Upper lobe of right lung (tissue), 1 donor: ENCODE measurements at places on chromosomes 7 and 10. TPM values are rescaled to one million over a fixed set of nuclear protein-coding genes. Genes with fewer than 3 reads are reported as not detected.

NACAD gene
- 2.3 TPM for total RNA-seq

GRCh38 chr10:132676193-132676891, 109.6 kb downstream of the NKX6-2 start:
- peak; percentile 50 for DNase-seq

DNA sequence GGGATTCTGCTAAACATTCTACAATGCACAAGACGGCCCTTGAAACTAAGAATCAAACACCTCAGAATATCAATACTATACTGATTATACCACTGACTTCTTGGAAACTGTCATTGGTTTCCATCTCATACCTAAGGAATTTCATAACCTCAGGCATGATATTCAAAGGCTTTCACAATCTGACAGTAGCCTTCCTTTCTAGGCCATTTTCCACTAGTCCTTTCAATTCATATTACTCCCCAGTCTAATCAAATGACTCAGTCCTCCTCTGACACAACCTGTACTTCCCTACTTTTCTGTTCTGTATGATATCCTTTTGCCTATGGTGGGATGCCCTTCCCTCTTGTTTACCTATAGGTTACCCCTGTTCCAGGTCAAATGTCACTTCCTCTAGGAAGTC, 48.3 kb downstream of the CSTF2T start:
- no peak for DNase-seq

NPFFR1 gene
- total RNA-seq = 1.1 TPM

- DNase-seq = no peak
Observed at GRCh38 chr10:14236341-14236740, 94.4 kb downstream of the FRMD4A start.

TWIST1 gene
- not detected for total RNA-seq

WDR86 gene
- total RNA-seq = 1.3 TPM

GRCh38 chr10:79947083-79947415, 1.9 kb downstream of the SFTPD start:
- DNase-seq = no peak

DNA sequence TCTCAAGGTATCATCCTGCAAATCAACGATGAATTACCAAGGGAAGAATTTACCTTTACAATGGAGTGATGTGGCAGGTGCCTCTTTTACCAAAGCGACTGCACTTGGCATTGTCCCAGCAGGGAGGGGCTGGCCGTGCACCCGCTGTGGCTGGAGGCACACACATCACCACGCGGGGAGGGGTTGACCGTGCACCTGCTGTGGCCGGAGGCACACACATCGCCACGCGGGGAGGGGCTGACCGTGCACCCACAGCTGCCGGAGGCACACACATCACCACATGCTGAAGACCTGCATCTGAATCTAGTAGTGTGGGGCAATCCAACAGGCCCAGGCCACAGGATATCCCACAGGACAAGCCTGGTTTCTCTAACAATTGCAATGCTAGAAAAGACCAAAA, 493.5 kb downstream of the DNAJB6 start:
- peak; percentile 52 for DNase-seq

GRCh38 chr7:30323006-30323355, 38.6 kb downstream of the ZNRF2 start:
- no peak for DNase-seq

PRR15 gene
- total RNA-seq = 2.1 TPM

DNA sequence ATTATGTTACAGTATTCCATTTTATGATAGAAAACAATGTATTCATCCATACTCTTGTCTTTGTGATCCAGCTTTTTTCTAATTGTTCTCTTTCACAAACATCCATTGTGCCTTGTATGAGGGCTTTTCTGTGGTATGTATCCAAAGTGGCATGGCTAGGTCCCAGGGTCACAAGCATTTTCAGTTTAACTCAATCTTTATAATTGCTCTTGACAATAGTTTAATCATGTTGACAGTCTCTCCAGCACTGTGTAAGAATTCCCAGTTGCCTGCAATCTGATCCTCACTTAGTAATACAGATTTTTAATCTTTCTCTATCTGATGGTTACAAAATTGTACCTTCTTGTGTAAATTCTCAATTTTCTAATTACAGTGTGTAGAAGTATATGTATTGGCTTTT, 533.4 kb downstream of the NEBL start:
- no peak for DNase-seq

- DNase-seq = no peak
Observed at GRCh38 chr7:55189146-55189766, 170.4 kb downstream of the EGFR start.
